HT1080 (cell line): ENCODE measurements at places on chromosomes 11 and 22.

- DNase-seq: no peak
Measured at GRCh38 chr11:86736291-86737143, 63.8 kb upstream of the PRSS23 start.

- no peak for DNase-seq
Measured at GRCh38 chr22:19982991-19983578, 33.5 kb downstream of the ARVCF start.

DNA sequence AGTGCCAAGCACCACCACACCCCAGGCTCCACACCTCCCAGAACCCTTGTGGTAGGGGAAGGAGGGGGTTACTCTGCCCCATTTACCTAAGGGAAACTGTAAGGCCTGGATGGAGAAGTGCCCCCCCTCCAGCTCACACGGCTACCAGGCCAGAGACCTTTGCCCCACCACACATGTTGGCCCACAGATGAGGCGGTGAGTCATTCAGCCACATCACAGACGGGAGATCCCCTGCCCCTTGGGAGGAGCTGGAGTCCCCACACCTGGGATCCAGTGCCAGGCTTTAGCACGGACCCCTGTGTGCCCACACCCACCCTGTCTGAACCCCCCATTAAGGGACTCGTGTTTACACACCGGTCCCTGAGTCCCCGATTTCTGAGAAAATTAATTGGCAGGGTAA, 24.9 kb downstream of the CDKN1C start:
- peak; percentile 11 for DNase-seq

GRCh38 chr11:2211113-2211971, 39.7 kb upstream of the TH start:
- no peak for DNase-seq

DNA sequence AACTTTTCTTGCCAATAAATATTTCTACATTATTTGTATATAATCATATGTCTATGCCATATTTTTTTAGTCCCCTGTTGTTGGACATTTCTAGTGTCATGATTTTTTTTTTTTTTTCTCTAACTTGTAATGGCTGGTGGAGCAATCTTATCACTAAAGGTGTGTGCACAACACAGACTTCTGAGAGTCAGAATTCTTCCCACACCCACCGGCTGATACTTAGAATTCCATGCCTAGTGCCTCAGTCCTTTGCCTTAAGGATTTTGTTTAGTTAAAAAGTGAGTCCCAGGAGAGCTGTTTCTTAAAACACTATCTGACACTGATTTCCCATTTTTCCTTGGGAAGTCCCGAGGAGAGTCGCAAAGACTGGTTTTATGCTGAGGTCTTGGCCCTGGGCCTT, 87.7 kb upstream of the BARX2 start:
- no peak for DNase-seq

- no peak for DNase-seq
Measured at GRCh38 chr11:125348674-125349309, 147.3 kb downstream of the FEZ1 start.

GRCh38 chr11:59898650-59899049, 20.1 kb downstream of the OOSP3 start:
- peak; percentile 39 for DNase-seq

DNA sequence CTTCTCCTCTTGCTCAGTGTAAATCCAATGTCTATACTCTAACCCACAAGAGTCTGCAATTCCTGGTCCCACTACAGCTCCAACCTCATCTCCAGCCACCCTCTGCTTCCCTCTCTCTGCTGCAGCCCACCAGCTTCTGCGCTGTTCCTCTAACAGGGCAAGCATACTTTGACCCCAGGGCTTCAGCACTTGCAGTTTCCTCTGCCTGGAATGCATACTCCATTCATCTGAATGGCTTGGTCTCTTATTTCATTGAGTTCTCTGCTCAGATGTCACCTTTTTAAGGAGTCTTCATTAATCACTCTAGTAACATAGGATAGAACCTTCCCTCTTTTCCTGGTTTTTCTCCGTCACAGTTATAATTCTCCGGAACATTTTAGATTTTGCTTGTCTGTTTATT, 141.6 kb downstream of the BUD13 start:
- DNase-seq: no peak

DNA sequence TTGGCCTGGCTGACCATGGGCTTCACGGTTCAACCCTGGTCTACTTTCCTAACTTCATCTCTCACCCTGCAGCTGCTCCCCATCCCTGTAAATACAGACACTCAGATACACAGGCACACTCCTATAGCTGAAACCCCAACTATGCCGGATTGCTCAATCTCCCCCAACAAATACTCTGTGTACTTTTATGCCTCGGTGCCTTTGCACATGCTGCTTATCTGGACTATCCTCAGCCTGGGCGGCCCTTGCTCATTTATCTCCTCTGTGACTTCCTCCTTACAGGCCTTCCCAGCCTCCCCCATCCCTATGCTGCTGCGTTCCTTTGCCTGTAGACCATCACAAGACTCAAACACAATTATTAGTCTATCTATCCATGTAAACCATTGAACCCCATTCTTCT, 76.6 kb downstream of the PKNOX2 start:
- DNase-seq: no peak

DNA sequence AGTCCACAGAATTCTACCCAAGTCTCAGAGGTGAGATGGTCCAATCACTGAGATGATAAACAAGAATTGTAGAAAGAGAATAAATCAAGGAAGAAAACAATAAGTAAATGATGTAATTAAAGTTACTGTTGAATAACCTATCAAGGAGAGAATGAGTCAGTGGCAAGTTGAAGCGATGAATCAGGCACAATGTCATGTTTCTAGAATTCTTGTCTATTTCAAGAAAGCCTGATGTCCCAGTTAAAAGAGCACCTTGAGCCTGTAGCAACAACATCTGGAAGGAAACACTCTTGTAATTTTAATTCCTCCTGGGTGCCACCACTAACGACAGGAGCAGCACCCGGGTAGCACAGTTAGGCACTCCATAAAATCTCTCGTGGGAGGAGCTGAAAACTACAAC, 67.9 kb upstream of the SLC35C1 start:
- DNase-seq: peak; percentile 34

GRCh38 chr22:47205081-47205491, 442.6 kb downstream of the TBC1D22A start:
- no peak for DNase-seq

- DNase-seq: no peak
Measured at GRCh38 chr11:16395601-16396000, 39.3 kb upstream of the SOX6 start.

GRCh38 chr11:1070594-1071462, 3.8 kb upstream of the MUC2 start:
- DNase-seq: no peak

GRCh38 chr11:125157953-125158680, 6.4 kb upstream of the PKNOX2 start:
- no peak for DNase-seq

- peak; percentile 98 for DNase-seq
Measured at GRCh38 chr11:65711785-65712632, at the start of gene KAT5. KAT5 (plus strand) TSS chr11:65712252; CDS start chr11:65712268, 16 bp downstream.

DNA sequence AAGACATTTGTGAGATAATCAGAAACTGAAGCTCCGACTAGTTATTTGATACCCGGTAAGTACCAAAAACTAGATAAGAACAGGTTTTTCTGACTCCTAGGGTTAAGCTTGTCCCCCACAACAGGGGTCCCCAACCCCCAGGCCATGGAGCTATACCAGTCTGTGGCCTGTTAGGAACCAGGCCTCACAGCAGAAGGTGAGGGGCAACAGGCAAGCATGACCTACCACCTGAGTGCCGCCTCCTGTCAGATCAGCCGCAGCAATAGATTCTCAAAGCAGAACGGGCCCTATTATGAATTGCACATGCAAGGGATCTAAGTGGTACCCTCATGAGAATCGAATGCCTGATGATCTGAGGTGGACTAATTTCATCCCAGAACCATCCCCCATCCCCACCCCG, 1.2 kb upstream of the MS4A10 start:
- DNase-seq: no peak

DNA sequence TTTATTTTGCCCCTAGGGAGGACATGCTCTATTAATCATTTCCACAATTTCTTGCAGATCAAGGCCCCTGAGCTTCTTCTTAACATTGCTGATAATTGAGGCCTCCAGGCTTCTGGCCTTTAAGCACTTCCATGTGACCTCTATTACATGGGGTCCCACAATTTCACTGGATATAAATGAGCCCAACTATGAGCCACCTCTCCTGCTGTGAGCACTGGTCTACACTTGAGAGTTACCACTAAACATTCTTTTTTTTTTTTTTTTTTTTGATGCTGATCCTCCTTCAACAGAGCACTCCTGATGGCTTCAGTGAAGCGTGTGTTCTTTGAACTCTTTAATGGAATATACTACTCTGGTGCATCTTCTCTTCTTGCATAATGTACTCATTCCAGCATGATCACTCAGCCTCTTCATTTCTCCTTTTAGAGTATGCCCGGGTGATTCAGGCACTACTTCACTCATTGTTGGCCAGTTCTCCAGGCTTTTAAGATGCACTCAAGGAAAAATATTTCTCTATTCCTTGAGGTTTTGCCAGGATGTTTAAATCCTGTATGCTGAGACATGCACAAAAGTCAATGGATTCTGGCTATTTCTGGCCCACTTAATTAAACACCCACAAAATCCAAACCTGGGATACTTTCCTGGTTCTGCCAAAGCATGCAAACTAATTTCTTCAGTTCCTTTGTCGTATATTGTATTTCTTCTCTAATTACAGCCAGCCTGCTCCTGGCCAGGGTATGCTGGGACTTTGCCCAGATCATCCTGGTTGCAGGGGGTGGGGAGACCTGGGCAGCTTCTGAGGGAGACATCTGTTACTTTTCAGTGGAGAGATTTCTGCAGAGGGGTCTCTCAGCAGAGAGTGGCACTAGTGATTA, 257.8 kb upstream of the LUZP2 start:
- peak; percentile 48 for DNase-seq

GRCh38 chr11:79296141-79296540, 144.7 kb downstream of the TENM4 start:
- DNase-seq: no peak

- DNase-seq: no peak
Measured at GRCh38 chr11:94558468-94558867, 8.7 kb upstream of the PIWIL4 start.

- DNase-seq: no peak
Measured at GRCh38 chr11:112881461-112881860, 79.8 kb upstream of the NCAM1 start.

- peak; percentile 73 for DNase-seq
Measured at GRCh38 chr11:9015677-9016076, 11.9 kb upstream of the NRIP3 start.

GRCh38 chr11:114846416-114846791, 168.1 kb downstream of the NXPE2 start:
- peak; percentile 54 for DNase-seq

- no peak for DNase-seq
Measured at GRCh38 chr11:35365961-35366360, 53.4 kb downstream of the SLC1A2 start.

DNA sequence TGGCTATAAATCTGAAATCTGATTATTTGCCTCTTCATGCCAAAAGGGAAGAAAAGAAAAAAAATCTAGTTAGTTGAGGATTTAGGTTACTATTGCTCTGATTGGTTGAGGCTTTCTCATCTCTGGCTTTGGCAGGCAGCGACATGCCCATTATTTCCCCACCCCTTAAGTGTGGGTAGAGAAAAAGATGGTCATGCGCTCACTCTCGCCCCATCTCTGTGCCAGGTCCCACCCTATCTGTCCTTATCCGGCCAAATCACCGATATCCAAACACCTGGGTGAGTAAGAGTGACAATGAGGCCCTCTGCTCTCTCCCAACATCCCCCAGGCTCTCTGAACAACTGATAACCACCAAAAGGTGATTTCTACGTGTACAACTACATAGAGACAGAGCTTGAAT, 31.2 kb upstream of the SNX19 start:
- DNase-seq: no peak

GRCh38 chr11:104526006-104526405, 362.1 kb upstream of the PDGFD start:
- DNase-seq: no peak

DNA sequence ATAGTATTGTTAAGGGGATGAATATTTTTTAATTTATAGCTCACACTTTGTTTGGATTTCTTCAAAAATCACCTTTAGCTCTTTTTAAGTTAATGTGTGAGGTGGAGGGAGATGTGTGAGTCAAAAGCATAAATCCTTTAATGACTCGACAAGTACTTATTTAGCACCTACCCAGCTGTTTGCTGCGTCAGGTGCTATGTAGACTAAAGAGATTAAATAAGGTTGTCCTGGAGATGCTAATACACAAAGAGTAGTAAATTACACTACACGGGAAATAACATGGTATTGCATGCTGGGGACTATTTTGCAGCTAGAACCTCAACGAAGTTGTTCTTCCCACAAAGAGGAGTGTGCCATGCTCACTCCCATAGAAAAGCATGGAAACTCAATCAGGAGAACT, 583.3 kb upstream of the TENM4 start:
- DNase-seq: no peak

GRCh38 chr22:49996518-49997250, 15.9 kb downstream of the IL17REL start:
- DNase-seq: no peak

DNA sequence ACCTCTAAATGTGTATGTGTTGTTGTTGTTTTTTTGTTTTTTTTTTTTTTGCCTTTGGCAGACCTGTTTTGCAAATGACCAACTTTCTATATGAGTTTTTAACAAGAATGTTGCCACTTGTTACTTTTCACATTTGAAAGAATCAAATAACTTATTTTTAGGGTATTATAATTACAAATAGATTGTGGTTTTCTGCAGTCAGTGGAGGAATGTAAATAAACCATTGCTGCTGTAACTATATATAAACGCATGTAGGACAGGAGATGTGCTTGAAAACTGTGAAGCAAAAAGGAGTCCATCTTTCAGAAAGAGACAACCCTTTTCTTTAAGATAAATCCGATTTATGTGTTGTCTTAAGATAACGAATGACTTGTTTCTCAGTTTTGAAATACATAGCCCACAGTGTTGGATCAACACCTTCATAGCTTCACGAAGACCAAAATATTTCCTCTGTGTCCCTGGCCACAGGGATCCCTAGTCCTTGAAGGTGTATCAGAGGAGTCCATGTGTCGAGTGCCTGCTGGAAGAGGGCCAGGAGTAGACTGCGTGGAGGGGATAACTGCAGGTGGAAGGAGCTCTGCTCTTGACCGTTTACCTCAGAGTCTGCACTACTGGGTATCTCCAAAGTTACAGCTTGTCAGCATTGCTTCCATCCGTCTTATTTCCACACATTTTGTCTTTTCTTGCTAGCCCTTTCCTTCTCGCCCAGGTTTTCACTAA, 24.7 kb downstream of the TNRC6B start:
- DNase-seq: no peak
